ENCODE measurements at places on chromosomes 16 and 17. TPM values are rescaled to one million over a fixed set of nuclear protein-coding genes. Genes with fewer than 3 reads are reported as not detected.

Gene NPIPA5
- 0.68 TPM for total RNA-seq

- no peak for DNase-seq
- H3K36me3 ChIP-seq: peaks cover 7% of the 10 kb centered on the region
- peaks cover 18% of the 10 kb centered on the region for H3K4me1 ChIP-seq
- H3K27ac ChIP-seq: peak overlapping the region; percentile 73
These were observed 12.2 kb downstream of the CMC2 start for GRCh38 chr16:80994451-80994850.

Gene ASPA
- not detected for total RNA-seq

- H3K27ac ChIP-seq: no peak overlapping the region
- no peaks in the 10 kb centered on the region for H3K27me3 ChIP-seq
- no peaks in the 10 kb centered on the region for H3K4me1 ChIP-seq
- no peak for DNase-seq
- no peak overlapping the region for H3K4me3 ChIP-seq
These were observed 152.0 kb downstream of the KCNJ12 start for GRCh38 chr17:21528031-21528695.

GRCh38 chr17:37179893-37180292 is 195.9 kb upstream of the C17orf78 start:
- H3K4me3 ChIP-seq: no peak overlapping the region
- peak overlapping the region; percentile 81 for H3K27ac ChIP-seq
- DNase-seq: no peak
- H3K36me3 ChIP-seq: peaks cover 47% of the 10 kb centered on the region
- peaks cover 37% of the 10 kb centered on the region for H3K4me1 ChIP-seq
- no peaks in the 10 kb centered on the region for H3K27me3 ChIP-seq

DNA sequence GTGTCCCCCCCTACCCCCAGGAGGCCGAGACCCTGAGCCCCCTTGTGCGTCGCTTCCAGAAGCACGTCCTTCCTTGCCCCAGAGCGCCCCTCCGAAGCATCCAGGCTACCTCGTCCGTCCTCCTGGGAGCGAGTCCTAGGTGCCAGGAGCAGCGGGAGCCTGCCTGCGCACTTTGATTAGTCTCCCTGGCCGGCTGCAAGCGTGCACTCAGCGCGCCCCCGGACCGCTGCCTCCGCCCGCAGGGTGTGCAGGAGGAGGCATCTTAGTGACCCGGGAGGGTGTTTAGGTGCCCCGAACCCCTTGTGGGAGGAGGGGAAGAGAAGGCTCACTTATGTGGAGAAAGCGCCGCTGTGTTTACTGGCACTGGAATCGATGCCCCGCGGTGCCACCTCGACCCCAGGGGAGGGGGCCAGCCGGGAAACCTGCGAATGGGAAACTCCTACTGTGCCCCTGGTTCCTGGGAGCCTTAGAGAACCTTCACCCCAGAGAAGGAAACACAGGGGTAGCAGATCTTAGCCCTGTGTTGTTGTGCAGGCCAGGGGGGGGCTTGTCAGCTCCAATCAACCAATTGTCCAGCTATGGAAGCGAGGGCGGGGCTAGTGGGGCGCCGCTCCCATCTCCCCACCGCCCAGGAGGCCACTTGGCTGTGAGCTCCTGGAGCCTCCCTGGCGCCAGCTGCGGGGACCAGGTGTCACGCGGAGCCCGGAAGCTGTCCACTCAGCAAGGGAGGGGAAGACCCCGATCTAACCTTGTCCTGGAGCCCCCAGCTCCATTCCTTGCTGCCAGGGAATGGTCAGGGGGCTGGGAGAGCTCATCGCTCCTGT is 922.8 kb upstream of the EEF2KMT start:
- H3K4me1 ChIP-seq: no peaks in the 10 kb centered on the region
- DNase-seq: no peak
- no peak overlapping the region for H3K27ac ChIP-seq
- H3K4me3 ChIP-seq: no peak overlapping the region
- H3K36me3 ChIP-seq: no peaks in the 10 kb centered on the region

DNA sequence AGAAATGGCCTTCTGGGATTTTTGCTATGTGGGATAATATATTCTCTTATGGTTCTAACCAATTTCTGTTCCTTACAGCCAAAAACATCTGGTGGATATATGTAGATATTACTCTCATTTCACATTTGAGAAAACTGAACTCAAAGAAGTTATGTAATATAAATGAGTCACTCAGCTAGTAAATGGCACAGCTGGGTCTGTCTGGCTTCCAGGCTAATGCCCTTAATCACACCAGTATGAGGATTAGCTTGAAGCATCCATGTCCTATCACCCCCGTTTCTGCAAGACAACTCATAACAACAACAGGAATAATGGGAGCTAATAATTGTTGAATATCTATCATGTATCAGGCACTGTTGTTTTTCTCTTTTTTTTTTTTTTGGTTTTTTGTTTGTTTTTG is 34.4 kb upstream of the USP7 start:
- H3K27me3 ChIP-seq: no peaks in the 10 kb centered on the region
- no peak overlapping the region for H3K27ac ChIP-seq
- no peaks in the 10 kb centered on the region for H3K36me3 ChIP-seq
- peaks cover 3% of the 10 kb centered on the region for H3K4me1 ChIP-seq
- H3K4me3 ChIP-seq: no peak overlapping the region

GRCh38 chr16:57828272-57829161 is 26.2 kb upstream of the KIFC3 start:
- no peaks in the 10 kb centered on the region for H3K27me3 ChIP-seq
- H3K36me3 ChIP-seq: no peaks in the 10 kb centered on the region
- H3K27ac ChIP-seq: no peak overlapping the region
- H3K4me1 ChIP-seq: peaks cover 61% of the 10 kb centered on the region
- no peak for DNase-seq

- no peaks in the 10 kb centered on the region for H3K36me3 ChIP-seq
- H3K4me1 ChIP-seq: no peaks in the 10 kb centered on the region
- no peak for DNase-seq
- no peaks in the 10 kb centered on the region for H3K27me3 ChIP-seq
- H3K27ac ChIP-seq: no peak overlapping the region
- H3K4me3 ChIP-seq: no peak overlapping the region
These were observed 29.5 kb downstream of the CYLD start for GRCh38 chr16:50771366-50771765.

Gene NPIPA2
- total RNA-seq: 2.6 TPM

GRCh38 chr16:73433731-73434307 is 385.9 kb upstream of the ZFHX3 start:
- H3K27me3 ChIP-seq: peaks cover 95% of the 10 kb centered on the region
- DNase-seq: no peak
- H3K36me3 ChIP-seq: no peaks in the 10 kb centered on the region

Gene VASN
- total RNA-seq: 49.8 TPM

DNA sequence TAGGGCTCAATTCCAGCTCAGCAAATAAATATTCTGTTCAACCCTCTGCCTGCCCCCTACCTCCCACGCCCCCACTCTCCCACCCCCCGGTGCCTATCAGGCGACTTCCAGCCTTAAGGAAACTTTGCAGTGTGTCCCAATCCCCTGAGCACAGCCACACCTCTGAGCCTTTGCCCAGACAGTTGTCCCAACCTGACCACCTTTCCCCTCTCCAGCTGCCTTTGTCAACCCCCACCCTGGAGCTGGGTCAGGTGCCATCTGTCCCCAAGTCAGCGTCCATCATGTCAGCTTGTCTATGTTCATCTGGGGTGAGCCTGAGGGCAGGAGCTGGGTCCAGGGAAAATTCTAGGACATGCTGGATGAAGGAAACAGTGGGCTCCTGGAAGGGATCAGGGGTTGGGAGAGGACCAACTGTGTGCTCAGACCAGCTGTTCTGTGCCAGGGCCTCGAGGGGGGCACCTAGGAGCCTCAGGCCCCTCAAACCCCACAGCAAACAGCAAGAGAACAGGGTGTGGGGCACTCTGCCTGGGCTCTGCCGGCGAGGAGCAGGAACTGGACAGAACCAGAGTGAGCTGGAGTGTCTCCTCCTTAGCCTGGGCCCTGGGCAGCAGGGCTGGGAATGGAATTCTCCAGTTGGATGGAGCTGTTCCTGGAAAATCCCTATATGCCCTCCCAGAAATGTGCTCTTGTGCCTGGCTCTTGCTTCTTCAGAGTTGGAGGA is 17.8 kb downstream of the CDH16 start:
- H3K27me3 ChIP-seq: no peaks in the 10 kb centered on the region
- no peak overlapping the region for H3K27ac ChIP-seq
- H3K36me3 ChIP-seq: no peaks in the 10 kb centered on the region
- DNase-seq: no peak

DNA sequence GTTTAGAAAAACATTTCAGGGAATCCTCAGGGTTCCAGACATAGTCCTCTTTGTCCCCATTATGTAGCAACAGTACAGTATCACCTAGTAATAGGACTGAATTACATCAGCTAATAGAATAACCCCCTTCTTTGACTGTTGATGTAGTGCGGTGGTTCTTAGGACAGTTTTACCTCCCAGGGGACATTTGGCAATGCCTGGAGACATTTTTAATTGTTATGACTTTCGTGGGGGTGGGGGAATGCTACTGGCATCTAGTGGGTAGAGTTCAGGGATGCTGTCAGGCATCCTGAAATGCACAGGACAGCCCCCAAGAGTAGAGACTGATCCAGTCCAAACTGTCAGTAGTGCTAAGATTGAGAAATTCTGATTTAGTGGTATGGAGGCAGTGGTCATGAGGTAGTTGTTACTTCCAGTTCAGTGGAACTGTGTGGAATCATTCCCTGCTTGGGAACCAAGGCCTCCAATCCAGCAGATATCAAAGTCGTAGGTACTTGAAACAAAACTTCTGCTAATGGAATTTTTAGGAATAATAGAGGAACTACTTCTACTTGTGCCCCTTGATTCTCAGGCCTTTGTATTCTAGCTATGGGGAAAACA is 20.3 kb downstream of the NF1 start:
- no peaks in the 10 kb centered on the region for H3K27me3 ChIP-seq
- no peak overlapping the region for H3K27ac ChIP-seq
- H3K36me3 ChIP-seq: 0 out of 2 replicates have a peak, but pooled peaks cover 8% of the 10 kb centered on the region
- H3K4me1 ChIP-seq: no peaks in the 10 kb centered on the region
- DNase-seq: no peak

Gene P2RX5
- 18.3 TPM for total RNA-seq

DNA sequence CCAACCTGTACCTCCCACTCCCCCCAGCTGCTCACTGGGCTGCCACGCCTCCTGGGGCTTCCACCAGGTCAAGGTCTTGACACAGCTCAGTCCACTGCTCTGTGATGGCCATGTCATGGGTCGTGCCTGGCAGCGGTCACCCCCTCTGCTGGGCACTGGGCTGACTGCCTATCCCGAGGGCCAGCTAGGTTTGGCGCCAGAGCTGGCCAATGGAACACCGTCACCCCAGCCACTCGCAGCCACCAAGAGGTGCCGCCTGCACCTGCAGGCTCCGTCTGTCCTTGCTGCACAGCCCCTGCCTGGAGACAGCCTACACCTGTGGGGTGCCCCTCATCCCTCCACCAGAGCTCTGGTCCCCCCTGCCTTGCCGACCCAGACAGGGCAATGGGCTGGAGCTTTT is 4.5 kb upstream of the RAB40C start:
- H3K27ac ChIP-seq: no peak overlapping the region
- H3K27me3 ChIP-seq: no peaks in the 10 kb centered on the region
- peaks cover 6% of the 10 kb centered on the region for H3K4me1 ChIP-seq

Gene CPNE7
- total RNA-seq: 19.5 TPM

Measured in PC-9 (cell line).